Motor neuron (in vitro differentiated cells): ENCODE measurements at places on chromosomes 13 and 19. TPM values are rescaled to one million over a fixed set of nuclear protein-coding genes. Genes with fewer than 3 reads are reported as not detected.

DNA sequence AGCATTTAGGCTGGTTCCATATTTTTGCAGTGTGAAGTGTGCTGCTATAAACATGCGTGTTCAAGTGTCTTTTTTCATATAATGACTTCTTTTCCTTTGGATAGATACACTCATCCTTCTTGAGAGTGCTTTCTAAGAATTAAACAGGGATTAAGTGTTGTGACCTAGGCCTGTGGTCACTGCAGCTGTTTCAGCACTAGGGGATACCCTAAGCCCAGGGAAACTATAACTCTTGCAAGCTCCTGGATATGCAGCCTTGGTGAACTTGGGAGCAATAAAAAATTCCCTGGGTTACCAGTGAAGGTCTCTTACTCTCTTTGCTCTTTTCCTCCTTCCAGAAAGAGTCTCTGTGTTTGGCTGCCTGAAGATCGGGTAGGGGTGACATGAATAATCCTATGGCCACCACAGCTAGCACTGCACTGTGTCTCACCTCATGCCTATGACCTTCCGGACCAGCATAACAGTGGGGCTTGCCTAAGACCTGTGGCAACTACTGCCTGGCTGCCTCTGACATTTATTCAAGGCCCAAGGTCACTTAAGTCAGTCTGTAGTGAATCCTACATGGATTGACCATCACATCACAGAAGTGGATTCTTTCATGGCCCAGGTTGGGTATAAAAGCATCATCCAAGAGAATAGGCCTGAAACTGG lies 799.7 kb downstream of the DACH1 start:
- peak; percentile 38 for ATAC-seq

GRCh38 chr13:41313659-41314197 lies 2.7 kb downstream of the NAA16 start:
- ATAC-seq: no peak

ZNF813 gene
- total RNA-seq: 1.6 and 3.1 TPM in 2 replicates

DNA sequence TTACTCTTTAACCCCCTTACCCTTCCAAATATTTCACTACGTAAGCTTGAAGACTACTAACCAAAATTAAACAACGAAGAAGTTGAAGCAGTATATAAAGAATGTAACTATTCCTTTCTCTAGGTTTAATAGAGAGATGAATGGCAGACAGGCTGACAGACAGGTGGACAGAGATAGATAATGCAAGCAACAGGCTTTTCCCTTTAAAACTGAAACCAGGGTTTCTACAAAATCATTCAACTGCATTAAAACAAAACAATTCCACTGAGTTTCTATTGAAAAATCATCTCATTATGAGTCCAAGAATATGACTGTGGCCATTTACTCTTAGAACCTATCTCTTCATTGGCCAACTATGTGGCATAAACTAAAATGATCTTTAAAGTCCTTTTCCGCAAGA lies 15.2 kb downstream of the LNX2 start:
- no peak for ATAC-seq

ISOC2 gene
- total RNA-seq: 52.4 and 53.2 TPM in 2 replicates

DNA sequence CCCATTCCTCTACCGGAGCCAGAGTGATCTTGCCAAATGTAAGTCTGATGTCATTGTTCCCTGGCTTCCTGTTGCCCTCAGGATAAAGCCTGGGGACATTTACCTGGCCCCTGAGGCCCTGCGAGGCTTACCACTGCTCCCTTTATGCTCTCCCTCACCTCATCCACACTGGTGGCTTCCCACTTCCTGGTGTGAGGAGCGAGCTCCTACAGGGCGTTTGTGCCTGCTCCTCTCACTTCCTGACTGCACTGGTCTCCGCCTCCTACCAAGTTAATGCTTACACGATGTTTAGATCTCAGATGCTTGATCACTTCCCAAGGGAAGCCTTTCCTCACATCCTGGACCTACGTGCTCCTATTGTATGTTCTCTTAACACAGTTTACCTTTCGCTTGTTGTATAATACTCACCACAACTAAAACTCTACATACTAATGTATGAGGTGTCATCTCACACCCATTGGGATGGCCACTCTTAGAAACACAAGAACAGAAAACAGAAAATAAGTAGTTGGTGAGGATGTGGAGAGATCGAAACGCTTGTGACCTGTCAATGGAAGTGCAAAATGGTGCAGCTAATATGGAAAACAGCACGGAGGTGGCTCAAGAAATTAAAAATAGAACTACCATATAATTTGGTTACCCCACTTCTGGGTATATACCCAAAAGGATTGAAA lies 177.6 kb downstream of the SHISA2 start:
- ATAC-seq: no peak

DNA sequence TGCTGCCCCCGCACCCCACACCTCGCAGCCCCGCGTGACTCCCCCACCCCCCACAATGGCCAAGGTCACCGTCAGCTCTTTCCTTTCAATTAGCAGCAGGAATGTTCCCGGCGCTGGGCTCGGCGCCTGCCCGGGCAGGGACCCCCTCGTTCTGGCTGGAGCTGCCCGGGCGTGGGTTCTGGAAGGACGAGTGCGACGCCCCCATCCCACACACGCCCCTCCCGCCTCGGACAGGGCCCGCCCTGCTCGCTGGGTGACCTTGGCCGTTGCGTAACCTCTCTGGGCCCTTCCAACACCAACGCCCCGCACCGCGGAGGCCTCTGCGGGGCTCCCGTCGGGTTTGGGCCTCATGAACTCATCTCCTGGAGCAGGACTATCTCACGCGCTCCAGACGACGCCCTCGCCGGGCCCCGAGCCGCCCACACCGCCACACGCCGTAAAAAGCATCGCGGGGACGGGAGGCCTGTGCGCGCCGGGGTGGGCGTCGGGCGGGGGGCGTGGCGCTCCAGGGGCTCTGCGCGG lies 10.3 kb downstream of the PALM start:
- ATAC-seq: peak; percentile 13

- no peak for ATAC-seq
These were observed 11.9 kb upstream of the GARIN5A start for GRCh38 chr19:50488389-50489194.

NPAS1 gene
- total RNA-seq: 0.81 and 1.9 TPM in 2 replicates

DNA sequence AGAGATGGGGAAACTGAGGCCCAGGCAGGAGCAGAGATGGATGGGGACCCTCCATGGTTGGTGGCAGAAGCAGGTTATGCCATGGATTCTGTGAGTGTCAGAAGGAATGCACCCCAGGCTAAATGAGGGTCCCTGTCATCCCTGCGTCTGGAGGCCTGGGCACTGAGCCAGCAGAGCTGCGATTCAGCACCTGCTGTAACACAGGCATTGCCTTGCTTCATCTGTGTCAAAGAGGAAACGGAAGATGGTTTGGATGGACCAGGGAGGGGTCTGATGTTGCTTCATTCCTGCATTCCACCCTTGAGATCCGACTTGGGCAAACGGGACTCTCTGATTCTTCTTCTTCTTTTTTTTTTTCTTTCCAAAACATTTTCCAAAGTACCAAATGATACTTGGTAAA lies 1.2 kb downstream of the C5AR1 start:
- no peak for ATAC-seq

DNA sequence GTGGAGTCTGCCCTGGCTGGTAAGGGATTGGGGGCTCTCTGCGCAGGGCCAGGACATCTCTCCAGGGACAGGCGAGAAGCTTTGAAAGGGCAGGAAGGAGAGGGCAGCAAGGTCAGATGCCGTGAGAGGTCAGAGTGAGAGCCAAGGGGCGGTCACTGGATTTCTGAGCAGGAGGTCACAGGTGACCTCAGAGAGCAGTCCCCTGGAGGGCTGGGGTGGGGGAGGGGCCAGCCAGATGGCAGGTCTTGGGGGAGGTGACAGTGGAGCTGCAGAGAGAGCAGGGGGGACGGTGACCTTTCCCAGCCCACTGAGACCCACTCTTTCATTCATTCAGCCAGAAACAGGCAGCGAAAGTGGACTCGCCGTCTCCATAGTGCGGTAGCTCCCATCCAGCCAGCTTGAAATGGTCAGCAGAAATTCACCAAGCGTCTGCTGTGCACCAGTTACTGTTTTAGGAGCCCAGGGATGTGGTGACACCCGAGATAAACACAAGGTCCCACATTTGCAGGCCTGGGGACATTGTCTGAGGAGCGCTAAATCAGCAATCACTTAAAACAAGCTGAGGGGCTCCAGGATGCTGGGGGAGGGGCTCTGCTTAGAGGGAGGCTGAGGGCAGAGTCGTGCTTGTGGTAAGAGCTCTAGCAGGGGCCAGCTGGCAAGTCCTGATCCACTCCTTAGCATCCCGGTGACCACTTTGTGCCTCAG lies 10.2 kb downstream of the CARM1 start:
- ATAC-seq: no peak

ZNF729 gene
- not detected in 2 replicates for total RNA-seq

GRCh38 chr13:32262619-32263018 lies 52.5 kb downstream of the ZAR1L start:
- ATAC-seq: no peak

DNA sequence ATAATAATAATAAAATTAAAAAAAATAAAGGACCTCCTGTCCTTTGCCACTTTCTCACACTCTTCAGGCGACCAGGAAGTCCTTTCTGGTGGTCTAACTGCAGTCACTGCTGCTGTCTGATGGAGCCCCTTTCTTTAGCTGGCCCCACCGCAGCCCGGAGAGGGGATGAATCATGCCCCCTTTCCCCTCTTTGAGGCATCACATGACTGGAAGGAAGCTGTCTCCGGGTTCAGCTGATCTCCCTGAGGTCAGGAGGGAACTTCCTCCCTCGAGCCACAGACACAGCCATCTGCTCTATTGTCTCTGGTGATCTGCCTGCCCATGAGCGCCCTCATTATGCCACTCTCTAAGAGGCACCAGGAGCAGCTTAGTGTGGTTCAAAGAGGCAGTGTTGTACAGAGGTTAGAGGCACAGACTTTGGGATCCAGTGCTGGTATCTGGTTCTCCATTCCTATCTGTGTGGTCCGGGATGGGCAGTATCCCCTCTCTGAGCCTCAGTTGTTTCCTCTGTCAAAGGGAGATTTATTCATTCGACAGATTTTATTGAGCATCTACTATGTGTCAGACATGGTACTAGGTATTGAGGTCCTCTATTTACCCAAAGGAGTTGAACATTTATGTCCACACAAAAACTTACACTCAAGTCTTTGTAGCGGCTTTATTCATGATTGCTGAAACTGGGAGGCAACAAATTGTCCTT lies 30.0 kb downstream of the VAV1 start:
- no peak for ATAC-seq

GRCh38 chr19:50433201-50434180 lies 799 bp downstream of the MYBPC2 start:
- ATAC-seq: no peak

LRRC8E gene
- total RNA-seq: 2.4 and 3.1 TPM in 2 replicates

NXNL1 gene
- total RNA-seq: 0.39 TPM in 1 of 2 replicates, not detected in the other

CA11 gene
- total RNA-seq: 29.4 and 38.2 TPM in 2 replicates

DNA sequence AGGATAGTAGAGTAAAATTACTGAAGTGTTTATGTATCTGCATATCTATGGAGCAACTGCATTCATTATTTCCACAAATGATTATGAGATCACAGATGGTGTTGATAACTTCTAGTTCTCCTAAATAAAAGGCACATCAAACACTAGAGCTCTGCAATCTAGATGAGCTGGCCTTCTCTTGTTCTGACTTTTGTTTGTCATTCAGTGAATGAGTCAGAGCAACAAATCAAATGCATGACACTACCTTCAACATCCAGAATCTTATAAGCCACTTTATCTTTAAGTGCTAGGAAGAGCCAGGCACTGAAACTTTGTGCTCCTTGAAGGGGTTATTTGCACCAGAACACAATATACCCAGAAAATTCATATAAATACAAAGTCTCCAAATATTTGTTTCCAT lies 456.0 kb downstream of the PCDH17 start:
- ATAC-seq: peak; percentile 17

PNPLA6 gene
- 40.2 and 40.7 TPM in 2 replicates for total RNA-seq

SUCLA2 gene
- 62.6 and 67.2 TPM in 2 replicates for total RNA-seq

DNA sequence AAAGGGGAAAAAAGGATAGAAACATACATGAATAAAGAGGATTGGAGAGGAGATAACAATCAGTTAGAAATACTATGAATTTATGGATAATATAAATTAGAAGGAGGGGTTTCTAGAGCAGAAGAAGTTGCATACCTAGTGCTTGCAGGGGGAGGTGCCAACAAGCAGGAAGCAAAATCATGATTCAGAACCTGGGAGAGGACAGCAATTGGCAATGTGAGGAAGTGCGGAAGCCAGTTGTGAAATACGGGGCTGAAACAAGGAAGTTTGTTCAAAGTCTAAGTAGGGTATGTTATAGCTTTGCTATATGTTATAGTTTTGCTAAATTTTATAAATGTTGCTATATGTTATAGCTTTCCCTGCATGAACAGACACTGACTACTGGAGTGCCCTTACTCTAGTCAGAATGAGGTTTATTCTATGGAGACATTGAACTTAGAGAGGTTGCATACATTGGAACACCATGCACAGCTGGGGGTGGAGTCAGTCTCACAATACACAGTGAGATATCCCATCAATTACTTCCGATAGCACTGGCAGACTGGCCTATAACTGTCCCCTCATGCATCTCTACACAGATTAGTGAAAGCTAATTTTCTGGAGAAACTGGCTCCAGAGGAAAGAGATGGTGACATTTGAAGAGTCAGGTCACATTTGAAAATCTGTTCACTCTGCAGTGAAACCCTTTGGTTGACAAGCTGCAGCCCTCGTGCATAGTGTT lies 92.1 kb downstream of the GPC6 start:
- ATAC-seq: no peak

- no peak for ATAC-seq
These were observed 11.9 kb upstream of the FRY start for GRCh38 chr13:32019612-32020233.

- no peak for ATAC-seq
These were observed 331.5 kb downstream of the ZNF536 start for GRCh38 chr19:30703645-30704044.

- no peak for ATAC-seq
These were observed 22.3 kb downstream of the OR10H3 start for GRCh38 chr19:15759962-15760565.

GRCh38 chr13:20843166-20843565 lies 59.4 kb downstream of the XPO4 start:
- ATAC-seq: no peak

DNA sequence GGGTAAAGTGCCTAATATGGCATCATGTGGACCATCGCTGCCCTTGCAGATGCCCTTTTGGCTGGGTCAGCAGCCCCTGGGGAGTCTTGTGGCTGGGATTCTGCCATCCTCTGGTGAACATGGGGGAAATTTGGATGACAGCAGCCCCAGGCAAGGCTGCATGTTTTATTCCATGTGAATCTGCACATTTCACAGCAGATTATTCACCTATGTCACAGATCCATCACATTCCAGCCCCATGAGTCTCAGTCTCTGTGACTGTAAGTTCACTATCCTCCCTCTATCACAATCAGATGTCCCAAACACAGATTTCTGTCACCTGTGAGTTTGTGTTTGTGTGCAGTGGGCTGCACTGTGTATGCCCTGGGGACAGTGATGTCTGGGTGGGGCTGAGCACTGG lies 36.8 kb upstream of the PSG9 start:
- no peak for ATAC-seq

DNA sequence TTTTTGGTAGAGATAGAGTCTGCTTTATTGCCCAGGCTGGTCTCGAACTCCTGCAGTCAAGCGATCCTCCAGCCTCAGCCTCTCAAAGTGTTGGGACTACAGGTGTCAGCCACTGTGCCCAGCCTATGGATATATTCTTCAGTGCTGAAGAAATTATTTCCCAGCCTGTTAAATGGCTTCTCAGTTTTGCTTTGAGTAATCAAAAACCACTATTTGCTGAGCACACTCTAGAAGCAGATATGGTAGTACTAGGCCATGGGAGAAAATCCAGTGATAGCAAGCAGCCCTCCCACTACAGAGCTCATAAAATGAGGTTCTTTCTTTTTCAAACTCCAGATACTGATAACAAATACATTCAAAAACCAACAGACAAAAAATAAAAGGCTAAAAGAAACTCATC lies 80.6 kb upstream of the CLDN10 start:
- no peak for ATAC-seq

GRCh38 chr13:43776501-43777079 lies 10.2 kb downstream of the ENOX1 start:
- ATAC-seq: peak; percentile 96

ZNF66 gene
- 4.4 and 5.7 TPM in 2 replicates for total RNA-seq

ZNF177 gene
- total RNA-seq: 3.0 and 3.8 TPM in 2 replicates
